GOT3 (cell line): ENCODE measurements at places on chromosomes 1 and 21.

DNA sequence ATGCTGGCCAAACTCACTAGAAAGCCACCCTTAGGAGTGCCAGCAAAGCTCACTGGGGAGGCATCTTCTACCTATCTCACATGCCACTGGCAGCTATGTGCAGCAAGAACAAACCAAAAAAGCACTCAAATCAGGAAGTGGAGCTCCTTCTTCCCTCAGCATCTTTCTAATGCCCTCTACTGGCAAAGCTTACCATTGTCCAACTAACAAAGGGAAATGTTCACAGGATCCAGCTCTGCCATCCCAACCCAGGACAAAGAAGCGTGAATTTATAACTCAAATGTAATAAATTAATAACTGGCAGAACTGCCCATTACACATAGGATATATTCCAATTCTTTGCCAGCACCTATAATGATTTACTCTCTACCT lies 38.9 kb downstream of the LEPR start:
- no peak for DNase-seq

DNA sequence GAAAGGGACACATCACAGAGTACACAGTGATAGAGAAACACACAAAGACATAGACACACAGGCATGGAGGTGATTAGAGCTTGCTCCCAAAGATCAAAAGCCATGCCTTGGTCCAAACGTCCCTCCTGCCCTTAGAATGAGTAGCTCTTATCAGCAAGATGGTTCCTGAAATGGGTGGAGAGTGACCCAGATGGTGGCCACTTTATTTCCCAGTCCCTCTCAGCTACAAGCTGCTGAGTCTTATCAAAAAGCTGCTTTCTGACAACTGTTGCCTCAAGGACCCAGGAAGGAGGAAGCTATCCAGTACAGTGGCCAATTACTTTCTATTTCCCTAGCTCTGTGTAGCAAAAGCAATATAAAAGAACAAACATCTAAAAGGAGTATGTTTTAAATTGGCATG lies 7.7 kb upstream of the CLCA1 start:
- DNase-seq: no peak

- DNase-seq: no peak
These were observed 154.3 kb upstream of the ZNF648 start for GRCh38 chr1:182215764-182216163.

DNA sequence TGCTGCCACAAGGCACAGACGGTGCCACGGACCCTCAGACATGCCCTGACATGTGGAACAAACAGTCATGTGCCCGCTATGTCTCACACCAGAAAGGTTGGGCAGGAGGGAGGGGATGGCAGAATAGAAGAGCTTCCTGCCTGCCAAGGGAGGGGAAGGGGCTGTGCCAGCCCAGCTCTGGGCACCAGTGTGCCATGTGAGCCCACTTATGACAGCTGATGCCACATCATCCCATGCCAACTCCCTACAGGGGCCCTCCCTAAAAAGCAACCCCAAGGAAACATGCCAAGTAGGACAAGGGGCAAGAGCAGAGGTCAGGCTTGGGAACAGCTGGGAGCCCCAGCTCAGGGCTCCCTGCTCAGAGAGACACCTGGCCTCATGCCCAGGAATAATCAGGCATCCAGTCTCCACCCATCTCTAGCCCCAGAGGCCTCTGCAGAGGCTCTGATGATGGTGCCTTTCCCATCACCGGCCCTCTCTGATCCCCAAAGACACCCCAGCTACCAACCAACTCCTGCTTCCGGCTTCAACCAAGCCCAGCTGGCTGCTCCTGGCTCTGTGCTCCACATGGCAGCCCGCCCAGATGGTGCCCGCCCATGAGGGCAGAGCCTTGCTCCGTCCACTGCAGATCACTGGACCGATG lies 10.3 kb downstream of the ADGRB2 start:
- DNase-seq: peak; percentile 33

GRCh38 chr21:42423197-42423675 lies 19.5 kb downstream of the UBASH3A start:
- no peak for DNase-seq
